ENCODE measurements at places on chromosomes 12 and 14.

GRCh38 chr14:23640524-23641141, 4.5 kb downstream of the DHRS2 start:
- DNase-seq, result no peak

DNA sequence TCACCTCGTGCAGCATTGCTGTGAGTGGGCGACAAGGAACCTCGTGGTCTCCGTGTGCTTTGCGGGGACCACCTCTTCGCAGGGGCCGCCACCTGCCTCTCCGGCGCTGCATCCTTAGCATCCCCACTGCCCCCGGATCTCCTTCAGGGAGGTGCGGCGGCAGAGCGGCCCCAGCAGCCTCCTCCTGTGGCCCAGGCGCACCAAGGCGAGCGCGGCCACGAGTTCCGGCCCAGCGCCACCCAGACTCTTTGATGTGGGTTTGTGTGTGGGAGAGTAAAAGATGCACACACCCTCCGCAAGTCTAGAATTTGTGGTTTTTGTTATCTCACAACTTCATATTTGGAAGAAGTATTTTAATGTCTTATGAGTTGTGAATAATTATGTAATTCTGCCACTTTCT, 118.8 kb upstream of the DIO3 start:
- peak; percentile 90 for DNase-seq

- DNase-seq, result peak; percentile 31
These were observed 24.1 kb downstream of the NUP37 start for GRCh38 chr12:102095677-102096263.

- DNase-seq, result no peak
These were observed 3.2 kb upstream of the SYNDIG1L start for GRCh38 chr14:74429221-74429691.

GRCh38 chr12:121296618-121297434, at the start of gene CAMKK2:
Gene CAMKK2, minus strand, starts transcription at chr12:121296709. Its CDS starts 22,183 bp downstream, at chr12:121274526.
- DNase-seq, result peak; percentile 67

- DNase-seq, result no peak
These were observed 81.5 kb downstream of the DPF3 start for GRCh38 chr14:72812292-72812851.

DNA sequence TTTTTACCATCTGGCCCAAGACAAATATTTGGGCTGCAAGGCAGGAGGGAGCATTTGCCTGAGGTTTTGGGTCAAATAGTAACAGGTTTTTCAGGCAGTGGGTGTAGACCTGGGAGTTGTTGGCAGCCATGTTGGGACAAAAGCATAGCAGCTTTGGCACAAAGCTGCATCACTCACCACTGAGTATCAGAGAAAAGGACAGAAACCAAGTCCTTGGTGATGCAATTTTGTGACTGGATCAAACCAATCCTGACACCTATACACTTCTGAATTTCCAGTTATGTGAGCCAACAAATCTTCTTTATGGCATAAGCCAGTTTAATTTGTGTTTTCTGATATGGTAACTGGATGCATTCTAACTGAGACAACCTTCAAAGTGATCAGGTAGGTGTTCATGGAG, 144.8 kb upstream of the KRR1 start:
- DNase-seq, result no peak

DNA sequence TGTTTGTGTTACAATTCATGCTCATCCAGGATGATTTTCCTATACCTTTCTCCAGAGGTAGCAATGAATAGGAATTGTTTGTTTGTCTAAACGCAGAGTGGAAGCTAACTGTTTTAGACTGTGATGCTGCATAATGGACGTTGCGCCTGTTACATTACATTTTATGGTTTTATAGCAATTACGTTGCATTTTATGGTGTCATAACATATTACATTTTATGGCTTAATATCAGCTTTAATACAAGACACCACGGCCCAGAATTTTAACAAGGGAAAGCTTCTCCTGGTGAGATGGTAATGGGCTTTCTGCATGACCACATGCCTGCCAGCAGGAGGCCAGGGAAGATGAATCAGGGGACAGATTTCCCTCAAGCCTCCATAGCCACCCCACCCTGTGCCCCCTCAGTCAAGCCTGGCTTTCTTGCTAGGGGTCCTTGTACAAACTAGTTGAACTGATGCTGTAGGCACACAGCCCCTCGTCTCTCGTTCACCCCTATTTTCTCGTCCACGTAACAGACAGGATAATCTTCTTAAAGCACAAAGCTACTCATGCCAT, 56.5 kb downstream of the HSPB8 start:
- no peak for DNase-seq

DNA sequence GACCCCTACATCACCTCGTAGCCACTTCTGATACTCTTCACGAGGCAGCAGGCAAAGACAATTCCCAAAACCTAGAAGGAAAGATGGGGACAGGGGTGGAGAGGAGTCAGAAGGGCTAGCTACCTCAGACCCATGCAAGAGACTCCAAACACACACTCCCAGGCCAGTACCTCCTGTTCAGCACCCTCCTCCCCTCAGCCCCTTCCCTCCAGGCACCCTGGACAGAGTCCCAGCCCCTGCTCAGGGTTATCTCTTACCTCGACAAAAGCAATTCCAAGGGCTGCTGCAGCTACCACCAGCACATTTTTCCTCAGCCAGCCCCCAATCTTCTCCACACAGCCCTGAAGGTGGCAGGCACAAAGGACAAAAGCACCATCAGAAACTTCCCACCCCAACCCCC, 3.3 kb downstream of the CD63 start:
- DNase-seq, result no peak

GRCh38 chr14:60637479-60638315, 11.6 kb downstream of the SIX1 start:
- no peak for DNase-seq

- no peak for DNase-seq
These were observed 82.7 kb downstream of the PPP2R5C start for GRCh38 chr14:101844219-101844618.

DNA sequence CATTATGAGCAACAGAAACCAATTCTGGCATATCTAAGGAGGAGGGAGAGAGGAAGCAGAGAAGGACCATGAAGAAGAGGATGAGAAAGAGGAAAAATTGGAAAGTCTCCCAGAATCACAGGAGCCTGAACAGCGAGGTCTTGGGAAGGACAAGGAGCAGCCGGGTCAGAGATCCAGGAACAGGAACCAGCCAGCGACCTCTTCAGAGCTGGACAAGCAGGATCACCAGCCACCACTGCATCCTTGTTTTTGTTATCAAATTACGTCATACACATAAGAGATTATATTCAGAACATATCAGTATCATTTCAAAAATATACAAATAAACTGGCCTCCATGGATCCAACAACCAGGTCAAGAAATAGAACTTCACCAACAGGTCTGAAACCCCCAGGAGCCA, 22.1 kb upstream of the BDKRB2 start:
- no peak for DNase-seq

DNA sequence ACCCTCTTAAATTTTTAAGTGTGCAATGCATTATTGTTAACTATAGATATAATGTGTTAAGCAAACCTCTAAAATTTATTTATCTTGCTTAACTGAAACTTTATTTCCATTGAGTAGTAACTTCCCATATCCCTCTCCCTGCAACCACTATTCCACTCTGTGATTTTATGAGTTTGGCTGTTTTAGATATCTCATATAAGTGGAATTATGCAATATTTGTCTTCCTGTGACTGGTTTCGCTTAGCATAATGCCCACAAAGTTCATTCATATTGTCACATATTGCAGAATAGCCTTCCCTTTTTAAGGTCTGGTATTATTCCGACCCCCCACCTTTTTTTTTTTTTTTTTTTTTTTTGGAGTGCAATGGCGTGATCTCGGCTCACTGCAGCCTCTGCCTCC, 247.6 kb downstream of the EMP1 start:
- DNase-seq, result no peak

- no peak for DNase-seq
These were observed at the start of gene TESPA1 for GRCh38 chr12:54984658-54985376. Gene TESPA1, minus strand, starts transcription at chr12:54984762. Its CDS starts 10,200 bp downstream, at chr12:54974562.

DNA sequence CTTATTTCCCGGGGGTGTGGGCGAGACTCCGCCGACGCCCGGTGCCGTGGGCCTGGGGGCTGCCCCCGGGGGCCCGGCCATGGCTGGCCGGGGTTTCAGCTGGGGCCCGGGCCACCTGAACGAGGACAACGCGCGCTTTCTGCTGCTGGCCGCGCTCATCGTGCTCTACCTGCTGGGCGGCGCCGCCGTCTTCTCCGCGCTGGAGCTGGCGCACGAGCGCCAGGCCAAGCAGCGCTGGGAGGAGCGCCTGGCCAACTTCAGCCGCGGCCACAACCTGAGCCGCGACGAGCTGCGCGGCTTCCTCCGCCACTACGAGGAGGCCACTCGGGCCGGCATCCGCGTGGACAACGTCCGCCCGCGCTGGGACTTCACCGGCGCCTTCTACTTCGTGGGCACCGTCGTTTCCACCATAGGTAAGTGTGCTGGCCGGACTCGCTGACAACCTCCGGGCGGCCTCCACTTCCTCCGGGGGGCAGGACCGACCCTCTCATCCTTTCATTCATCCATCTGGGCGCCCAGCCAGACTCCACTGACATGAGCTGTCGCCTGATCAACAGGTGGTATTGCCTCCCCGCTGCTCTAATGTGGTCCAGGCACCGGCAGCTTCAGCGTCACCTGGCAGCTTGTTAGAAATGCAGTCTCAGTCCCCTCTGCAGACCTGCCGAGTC, 467 bp downstream of the KCNK13 start:
- peak; percentile 47 for DNase-seq

DNA sequence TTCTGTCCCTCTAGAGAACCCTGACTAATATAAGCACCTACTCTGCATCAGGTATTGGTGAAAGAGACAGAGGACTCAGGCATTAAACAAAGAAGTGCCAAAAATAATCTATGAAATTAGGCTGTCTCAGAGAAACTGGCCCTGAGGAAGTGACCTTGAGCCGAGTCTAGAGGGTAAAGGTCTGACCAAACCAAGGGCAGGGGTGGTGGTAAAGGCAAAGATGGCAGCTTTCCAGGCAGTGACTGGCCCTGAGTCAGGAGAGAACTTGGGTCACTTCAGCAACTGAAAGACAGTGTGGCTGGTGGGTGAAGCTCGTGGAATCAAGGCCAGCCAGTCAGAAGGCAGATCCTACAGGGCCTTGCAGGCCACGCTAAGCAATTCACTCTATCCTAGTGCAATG, 30.6 kb downstream of the CDKL1 start:
- no peak for DNase-seq

Measured in SW480 (cell line).